ENCODE measurements at places on chromosomes 7 and 10.
A peak's percentile ranks its signal among the peaks of the same experiment; 100 is the strongest.

GRCh38 chr7:74684473-74684872, 27.0 kb downstream of the GTF2I start:
- no peak for DNase-seq

DNA sequence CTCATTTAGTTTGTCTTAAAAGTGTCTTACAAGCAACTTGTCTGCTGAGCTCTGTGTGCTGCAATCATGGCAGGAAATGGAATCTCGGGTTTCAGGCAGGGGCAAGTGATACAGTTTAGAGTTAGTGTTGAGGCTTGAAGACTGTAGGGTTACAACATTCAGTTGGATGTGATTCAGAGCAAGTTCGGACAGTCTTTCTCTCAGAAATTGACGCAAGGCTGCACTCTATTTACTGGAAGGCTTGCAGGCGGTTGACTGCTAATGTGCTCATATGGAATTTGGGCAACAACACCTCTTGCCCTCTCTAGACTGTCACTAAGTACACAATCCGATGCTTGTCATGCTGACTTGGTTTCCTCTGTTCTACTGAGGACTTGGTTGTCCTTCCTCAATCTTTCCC, 161.7 kb upstream of the BMPER start:
- no peak for DNase-seq

DNA sequence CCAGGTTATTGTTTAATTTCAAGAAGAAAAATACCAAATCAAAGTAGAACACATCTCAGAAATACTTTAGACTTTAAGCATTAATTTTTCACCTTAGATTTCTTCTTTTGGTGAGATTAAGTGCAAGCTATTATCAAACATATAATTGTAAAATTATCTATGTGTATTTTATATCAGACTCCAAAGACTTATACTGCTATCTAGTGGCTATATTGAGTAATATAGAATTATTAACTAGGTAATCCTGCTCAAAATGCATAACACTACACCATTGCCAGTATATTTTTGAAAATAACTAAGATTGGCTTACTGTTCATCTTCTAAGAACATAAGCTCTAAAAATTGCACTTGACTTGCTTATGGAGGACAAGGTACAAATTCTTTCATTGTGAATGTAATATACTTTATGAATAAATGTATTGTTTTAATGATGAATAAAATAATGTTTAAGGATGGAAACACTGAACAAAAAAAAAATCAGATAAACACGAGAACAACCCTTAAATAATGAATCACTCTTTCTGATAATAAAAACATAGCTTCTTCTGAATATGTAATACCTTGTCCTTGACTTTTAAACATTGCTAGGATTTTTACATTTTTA, 86.7 kb upstream of the GNAI1 start:
- peak; percentile 64 for DNase-seq

GRCh38 chr7:129955993-129956543, 3.3 kb upstream of the UBE2H start:
- no peak for DNase-seq

- DNase-seq: no peak
Observed at GRCh38 chr10:34555653-34556052, 259.4 kb downstream of the PARD3 start.

DNA sequence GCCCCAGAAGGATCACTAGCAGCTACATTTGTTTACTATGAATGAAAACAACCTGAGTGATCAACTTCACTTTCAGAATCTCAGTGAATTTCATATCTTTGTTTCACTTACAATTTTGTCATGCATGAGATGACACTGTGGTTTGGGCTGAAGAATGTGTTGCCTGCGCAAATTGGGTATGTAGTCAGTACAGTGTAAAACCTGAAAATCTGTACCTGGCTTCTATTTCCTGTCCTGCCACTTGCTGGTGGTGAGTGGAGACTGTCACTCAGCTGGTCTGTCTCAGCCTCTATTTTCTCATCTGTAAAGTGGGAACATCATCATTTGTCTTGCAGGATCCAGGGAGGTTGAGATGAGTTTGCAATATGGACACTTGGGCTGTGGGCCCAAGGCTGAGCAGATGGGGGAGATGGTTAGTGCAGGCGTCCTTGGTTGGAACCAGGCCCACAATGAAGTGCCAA, 118.0 kb downstream of the WDFY4 start:
- DNase-seq: no peak

DNA sequence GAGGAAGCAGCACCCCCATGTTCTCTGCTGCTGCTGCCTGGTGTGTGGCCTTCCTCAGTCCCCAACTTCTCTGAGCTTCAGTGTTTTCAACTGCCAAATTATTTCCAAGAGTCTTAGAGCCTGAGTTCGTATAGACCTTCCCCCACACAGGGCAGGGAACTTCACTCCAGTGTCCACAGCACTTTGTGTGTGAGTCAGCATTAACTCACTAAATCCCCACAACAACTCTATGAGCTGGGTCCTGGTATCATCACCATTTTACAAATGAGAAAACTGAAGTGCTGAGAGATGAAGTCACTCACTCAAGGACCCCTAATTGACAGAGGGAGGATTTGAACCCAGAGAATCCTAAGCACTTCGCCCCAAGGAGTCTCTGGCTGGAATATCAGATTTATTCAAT, 48.3 kb downstream of the ADCYAP1R1 start:
- DNase-seq: no peak

- no peak for DNase-seq
Observed at GRCh38 chr10:98745645-98746044, 298.9 kb upstream of the HPS1 start.

DNA sequence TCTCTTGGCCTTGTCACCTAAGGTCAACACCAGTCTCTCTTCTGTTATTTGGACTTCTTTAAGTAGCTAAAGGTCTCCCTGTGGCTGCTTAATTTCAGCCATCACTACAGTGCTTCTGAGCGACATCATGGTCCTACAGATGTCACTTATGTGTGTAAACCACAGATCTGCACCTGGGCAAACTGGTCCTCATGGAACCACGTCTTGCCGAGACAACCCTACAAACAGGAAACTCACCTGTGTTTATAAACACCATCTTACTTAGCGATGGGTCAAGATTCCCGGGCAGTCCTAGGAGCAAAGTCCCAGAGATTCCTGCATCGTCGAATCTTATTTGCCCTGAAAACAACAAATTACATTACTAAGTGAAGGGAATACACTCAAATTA, 27.8 kb downstream of the KLF6 start:
- DNase-seq: no peak

DNA sequence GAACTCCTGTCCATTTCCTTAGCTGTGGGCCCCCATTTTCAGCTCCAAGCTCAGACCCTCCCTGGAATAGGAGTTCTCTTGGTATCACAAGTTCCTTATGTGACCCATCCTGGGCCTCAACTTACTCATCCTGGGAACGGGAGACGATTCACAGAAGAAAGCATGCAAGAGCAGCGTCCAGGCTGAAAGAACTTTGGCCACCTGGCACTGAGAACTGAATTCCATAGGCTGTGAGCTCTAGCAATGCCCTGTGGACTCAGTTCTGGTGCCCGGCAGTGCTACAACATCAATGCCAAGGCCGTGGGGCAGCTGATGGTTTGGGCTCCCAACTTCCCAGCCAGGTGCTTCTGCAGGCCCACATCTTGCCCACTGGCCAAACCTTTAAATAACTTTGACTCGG, 3.9 kb upstream of the CUEDC2 start:
- no peak for DNase-seq

Data from NCI-H1417 treated with DMSO at 0.1 percent for 48 hours (cell line).